ENCODE measurements at places on chromosomes 16 and 17. TPM values are rescaled to one million over a fixed set of nuclear protein-coding genes. Genes with fewer than 3 reads are reported as not detected.

Gene KCNJ18
- not detected for polyA plus RNA-seq

Gene DOC2A
- polyA plus RNA-seq, result 0.46 TPM

Gene TBC1D3H
- polyA plus RNA-seq, result not detected

Gene LGALS9B
- not detected for polyA plus RNA-seq

Gene PVALEF
- not detected for polyA plus RNA-seq

Gene ZP2
- not detected for polyA plus RNA-seq

Gene GAST
- not detected for polyA plus RNA-seq

Gene PLXDC1
- 2.1 TPM for polyA plus RNA-seq

Gene SDR42E2
- polyA plus RNA-seq, result not detected

Gene CCL11
- 0.89 TPM for polyA plus RNA-seq

Gene SBK1
- polyA plus RNA-seq, result 0.01 TPM

Gene HBQ1
- not detected for polyA plus RNA-seq

Gene PLCG2
- polyA plus RNA-seq, result 0.07 TPM

Gene C16orf74
- 5.0 TPM for polyA plus RNA-seq

Gene WFDC1
- polyA plus RNA-seq, result 19.9 TPM

Gene P2RX5
- 6.4 TPM for polyA plus RNA-seq
